ENCODE measurements at places on chromosomes 6 and 20.

DNA sequence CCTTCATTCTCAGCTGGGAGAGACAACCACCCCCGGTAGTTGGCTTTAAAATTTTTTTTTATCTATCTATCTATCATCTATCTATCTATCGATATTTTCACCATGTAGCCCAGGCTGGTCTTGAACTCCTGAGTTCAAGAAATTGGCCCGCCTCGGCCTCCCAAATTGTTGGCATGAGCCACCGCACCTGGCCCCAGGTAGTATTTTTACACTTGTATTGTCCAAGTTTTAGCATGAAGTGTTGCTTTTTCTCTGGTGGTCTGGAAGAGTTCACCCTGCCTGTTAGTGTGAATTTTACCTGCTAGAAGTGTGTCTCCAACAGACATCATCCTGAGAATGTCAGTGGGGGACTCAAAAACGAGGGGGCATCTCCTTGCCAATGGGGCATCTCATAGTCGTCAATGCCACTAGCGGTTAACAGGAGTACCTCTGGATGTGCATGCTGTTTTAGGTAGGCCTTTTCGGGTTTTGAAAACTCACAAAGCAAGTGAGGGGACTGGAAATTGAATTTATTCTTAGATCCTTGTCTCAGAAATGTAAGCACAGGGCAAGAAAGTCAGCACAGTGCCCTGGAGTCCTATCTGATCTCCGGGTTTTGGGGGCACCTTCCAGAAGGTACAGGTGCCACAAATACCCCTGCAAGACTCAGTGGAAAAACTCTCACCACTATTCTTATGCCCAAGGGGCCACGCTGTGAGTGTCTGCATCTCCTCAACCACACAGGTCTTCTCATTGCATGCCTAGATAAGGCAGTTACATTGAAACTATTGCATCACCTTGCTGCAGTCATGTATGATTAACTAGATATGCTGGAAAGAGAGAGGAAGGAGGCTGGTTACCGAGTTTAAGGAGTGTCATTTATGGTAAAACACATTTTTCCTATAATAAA, 37.1 kb downstream of the TNFAIP3 start:
- peak; percentile 86 for ATAC-seq

GRCh38 chr6:77463861-77464494, 687 bp upstream of the HTR1B start:
- ATAC-seq = no peak

DNA sequence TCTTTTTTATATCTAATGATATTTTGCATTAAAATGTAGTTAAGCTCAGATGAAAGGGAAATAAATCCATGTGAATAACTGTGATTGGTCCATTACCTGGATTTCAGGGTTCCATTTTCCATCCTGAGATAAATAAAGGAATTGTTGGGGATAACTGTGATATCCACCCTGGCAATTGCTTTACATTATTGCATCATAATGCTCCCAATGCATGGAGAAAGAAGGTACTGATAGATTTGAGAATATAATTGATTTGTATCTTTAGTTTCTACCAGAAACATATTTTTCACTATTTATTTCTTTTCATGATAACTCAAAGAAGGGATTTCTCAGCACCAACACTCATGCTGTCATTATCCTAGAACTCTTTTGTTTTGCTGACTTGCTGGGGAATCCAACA, 102.0 kb upstream of the KCNQ5 start:
- ATAC-seq = no peak

GRCh38 chr6:116572162-116572561, 858 bp downstream of the RWDD1 start:
- ATAC-seq = no peak

DNA sequence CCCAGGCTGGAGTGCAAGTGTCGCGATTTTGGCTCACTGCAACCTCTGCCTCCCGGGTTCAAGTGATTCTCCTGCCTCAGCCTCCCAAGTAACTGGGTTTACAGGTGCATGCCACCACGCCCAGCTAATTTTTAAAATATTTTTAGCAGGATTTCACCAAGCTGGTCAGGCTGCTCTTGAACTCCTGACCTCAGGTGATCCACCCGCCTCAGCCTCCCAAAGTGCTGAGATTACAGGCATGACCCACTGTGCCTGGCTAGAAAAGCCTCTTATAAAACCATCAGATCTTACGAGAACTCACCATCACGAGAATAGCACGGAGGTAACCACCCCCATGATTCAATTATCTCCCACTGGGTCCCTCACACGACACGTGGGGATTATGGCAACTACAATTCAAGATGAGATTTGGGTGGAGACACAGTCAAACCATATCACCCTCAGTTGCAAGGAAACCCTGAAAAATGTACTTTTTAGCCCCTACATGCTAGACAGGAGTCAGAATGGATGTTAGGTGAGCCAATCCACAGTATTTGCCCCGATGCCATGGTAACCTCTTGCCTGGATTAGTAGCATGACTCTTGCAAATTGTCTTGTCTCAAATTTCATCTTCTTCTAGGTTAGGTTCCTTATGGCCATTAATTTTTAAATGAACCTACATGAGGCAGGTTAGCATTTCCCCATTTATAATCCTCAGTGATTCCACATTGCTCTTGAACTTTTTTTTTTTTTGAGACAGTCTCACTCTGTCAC, 17.1 kb upstream of the SASH1 start:
- no peak for ATAC-seq

DNA sequence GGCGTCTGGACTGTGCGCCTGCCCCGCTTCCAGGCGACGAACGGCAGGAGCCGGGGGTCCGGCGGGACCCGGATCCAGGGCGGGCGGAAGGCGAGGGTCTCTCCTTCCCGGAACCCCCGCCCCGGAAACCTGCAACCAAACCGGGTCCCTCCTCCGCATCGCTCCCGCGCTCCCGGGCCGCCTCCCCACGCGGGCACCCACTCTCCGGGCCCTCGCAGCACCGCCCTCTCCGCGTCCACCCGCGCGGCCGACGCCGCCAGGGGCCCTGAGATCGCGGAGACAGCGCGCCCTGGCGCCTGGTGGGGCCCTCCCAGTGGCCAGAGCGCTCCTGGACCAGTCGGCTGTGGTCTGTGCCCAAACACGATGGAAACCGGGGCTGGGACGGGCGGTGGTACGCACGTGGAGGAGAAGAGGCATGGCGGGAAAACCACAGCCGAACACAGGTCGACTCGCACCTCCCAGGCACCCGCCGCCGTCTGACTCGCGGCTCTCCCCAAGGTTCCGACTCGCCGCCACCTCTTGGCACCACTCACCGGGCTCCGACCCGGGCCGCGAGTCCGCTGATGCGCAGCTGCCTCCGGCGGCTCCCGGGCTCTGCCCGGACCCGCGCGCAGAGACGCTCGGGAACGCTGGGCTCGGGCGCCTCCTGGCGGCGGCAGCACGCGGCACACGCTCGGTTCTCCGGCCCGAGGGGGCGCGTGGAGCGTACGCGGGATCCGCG, 7.9 kb downstream of the NKX2-2 start:
- peak; percentile 82 for ATAC-seq

- ATAC-seq = no peak
Observed at GRCh38 chr20:16490696-16491095, 82.6 kb downstream of the KIF16B start.

- peak; percentile 59 for ATAC-seq
Observed at GRCh38 chr6:21588481-21589351, 4.8 kb upstream of the SOX4 start.

GRCh38 chr20:44993343-44993742, 27.0 kb downstream of the STK4 start:
- peak; percentile 44 for ATAC-seq

- no peak for ATAC-seq
Observed at GRCh38 chr6:162940426-162940825, 212.7 kb downstream of the PACRG start.

GRCh38 chr20:57940868-57941522, 231.2 kb upstream of the PMEPA1 start:
- ATAC-seq = no peak

- no peak for ATAC-seq
Observed at GRCh38 chr6:30799210-30799609, 54.9 kb upstream of the IER3 start.

- peak; percentile 5 for ATAC-seq
Observed at GRCh38 chr20:49187330-49187850, 744 bp downstream of the STAU1 start.

GRCh38 chr6:43246301-43247113, 3.2 kb downstream of the TTBK1 start:
- ATAC-seq = peak; percentile 48

- no peak for ATAC-seq
Observed at GRCh38 chr6:121216928-121217327, 117.4 kb downstream of the TBC1D32 start.

GRCh38 chr6:142444376-142444775, 142.6 kb downstream of the ADGRG6 start:
- no peak for ATAC-seq

- ATAC-seq = no peak
Observed at GRCh38 chr20:33675136-33675959, 1.1 kb upstream of the NECAB3 start.

- no peak for ATAC-seq
Observed at GRCh38 chr6:109790131-109790530, 99.0 kb downstream of the FIG4 start.

DNA sequence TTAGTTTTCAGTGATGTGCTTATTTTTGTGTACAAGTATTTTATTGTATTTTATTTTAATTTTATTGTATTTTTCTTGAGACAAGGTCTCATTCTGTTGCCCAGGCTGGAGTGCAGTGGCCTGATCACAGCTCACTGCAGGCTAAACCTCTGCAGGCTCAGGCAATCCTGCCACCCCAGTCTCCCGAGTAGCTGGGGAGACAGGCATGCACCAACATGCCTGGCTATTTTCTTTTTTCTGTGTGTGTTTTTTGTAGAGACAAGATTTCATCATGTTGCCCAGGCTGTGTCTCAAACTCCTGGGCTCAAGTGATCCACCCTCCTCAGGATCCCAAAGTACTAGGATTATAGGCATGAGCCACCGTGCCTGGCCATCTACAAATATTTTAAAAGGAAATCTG, 146.3 kb downstream of the MANEA start:
- no peak for ATAC-seq

DNA sequence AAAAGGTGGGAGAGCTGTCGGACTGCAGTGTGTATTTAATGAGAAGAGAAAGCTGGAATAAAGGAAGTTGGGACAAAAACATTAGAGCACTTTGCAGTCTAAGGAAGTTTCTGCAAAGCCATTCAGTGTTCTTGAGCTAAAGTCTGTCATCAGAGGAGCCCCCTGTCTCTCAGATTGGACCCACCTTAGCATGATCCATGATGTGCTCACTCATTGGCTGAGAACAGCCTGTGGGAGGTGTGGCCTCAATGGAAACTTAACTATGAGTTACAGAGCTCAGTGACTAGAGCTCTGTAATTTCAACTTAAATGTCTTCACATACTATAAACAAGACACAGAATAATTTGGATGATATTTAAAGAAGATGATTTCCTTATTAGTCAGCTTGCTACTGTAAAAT, 437.0 kb downstream of the BTBD3 start:
- no peak for ATAC-seq

GRCh38 chr6:41492261-41492891, 53.8 kb upstream of the FOXP4 start:
- no peak for ATAC-seq

GRCh38 chr6:103879800-103880199, 979.9 kb downstream of the HACE1 start:
- no peak for ATAC-seq

- no peak for ATAC-seq
Observed at GRCh38 chr20:49790077-49790798, 22.4 kb upstream of the SLC9A8 start.

DNA sequence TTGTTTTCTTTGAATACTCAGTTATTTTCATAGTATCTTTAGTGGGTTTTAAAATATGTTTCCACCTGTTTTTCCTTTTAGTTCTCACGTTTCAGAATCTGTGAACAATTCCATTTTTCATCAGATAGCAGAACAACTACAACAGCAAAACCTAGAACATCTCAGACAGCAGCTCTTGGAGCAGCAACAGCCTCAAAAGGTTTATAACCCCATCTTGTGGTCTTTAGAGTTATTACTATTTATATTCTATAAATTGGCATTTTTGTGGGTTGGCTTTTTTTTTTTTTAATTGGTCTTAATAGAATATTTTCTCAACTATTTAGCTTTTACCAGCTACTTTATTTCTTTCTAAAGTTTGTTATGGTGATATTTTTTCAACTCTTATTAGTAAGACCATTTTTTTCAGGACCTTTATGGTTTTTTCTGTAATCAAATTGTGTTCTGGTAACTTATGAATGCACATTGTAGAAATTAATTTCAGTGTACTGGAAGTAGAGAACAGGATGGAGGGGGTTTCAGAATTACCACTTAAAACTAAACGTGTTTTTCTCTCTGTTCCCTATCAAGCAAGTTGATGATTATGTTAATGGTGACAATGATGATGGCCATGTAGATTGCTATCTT, 72.2 kb downstream of the SCAF8 start:
- ATAC-seq = peak; percentile 42

GRCh38 chr20:48609491-48609978, 218.3 kb downstream of the PREX1 start:
- peak; percentile 100 for ATAC-seq

Data from activated T-helper 17 cell treated with anti-CD3 and anti-CD28 coated beads, Interleukin-2, amount 50 U/mL, for 72 hours (primary cell).